ENCODE measurements at places on chromosomes 12 and 14. TPM values are rescaled to one million over a fixed set of nuclear protein-coding genes. Genes with fewer than 3 reads are reported as not detected.
A peak's percentile ranks its signal among the peaks of the same experiment; 100 is the strongest.

- no peak for DNase-seq
Observed at GRCh38 chr14:58296726-58297125, 1.6 kb upstream of the ARID4A start.

The OR6C2 gene
- not detected for total RNA-seq

DNA sequence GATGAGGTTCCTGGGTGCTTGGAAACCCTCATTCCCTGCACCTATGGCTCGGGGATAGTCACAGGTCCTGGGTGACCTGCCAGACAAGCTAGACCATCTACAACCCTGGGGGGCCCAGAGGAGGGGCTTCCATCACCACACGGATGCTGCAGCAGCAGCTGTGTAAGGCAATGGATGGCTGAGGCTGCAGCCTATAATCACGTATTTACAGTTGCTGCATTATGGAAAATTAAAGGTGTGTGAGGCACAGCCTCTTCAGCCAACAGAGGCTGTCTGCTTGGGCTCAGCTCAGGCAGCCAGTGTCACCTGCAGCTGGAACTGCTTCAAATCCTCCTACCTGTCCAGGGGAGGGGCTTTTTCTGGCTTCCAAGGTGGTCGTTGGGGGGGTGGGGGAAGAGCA lies 268.1 kb downstream of the CACNA1C start:
- no peak for DNase-seq

The NANOG gene
- total RNA-seq, result 0.06 TPM

GRCh38 chr14:22903742-22904087 lies 15.2 kb downstream of the RBM23 start:
- no peak for DNase-seq

The GLS2 gene
- total RNA-seq, result 1.4 TPM

DNA sequence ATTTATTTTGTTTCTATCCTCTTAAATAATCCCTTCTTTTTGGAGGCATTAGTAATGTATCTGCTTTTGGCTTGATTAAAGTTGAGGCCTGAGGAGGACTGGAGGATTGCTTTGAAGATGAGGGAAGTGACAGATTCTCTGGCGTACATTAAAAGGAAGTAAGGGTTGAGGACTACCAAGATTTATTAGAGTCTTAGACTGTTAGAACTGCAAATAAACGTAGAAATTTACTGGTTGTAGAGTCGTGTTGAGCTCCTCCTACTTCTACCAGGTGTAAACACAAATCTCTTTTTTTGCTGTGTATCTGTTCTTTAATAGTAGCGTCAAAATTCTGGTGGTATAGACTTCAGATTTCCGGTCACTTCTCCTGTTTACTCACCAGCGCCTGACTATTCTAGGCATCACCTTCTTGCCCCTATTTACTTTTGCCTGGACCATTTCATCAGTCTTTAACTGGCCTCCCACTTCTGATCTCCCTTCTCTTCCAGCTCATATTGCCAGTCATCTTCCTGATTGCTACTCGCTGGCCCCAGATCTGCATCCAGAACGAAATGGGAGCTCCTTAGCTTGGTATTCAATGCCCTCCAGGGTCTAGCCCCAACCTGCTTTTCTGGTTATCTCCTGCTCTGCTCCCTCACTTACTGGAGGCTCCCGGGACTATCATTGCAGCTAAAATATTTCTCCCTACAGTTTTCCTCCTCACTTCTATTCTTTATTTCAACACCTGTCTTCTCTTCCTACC lies 8.4 kb upstream of the EID3 start:
- DNase-seq, result no peak

The IGF1 gene
- total RNA-seq, result 1.4 TPM

GRCh38 chr12:4160314-4161040 lies 113.1 kb upstream of the CCND2 start:
- DNase-seq, result no peak

The TAS2R42 gene
- total RNA-seq, result not detected

DNA sequence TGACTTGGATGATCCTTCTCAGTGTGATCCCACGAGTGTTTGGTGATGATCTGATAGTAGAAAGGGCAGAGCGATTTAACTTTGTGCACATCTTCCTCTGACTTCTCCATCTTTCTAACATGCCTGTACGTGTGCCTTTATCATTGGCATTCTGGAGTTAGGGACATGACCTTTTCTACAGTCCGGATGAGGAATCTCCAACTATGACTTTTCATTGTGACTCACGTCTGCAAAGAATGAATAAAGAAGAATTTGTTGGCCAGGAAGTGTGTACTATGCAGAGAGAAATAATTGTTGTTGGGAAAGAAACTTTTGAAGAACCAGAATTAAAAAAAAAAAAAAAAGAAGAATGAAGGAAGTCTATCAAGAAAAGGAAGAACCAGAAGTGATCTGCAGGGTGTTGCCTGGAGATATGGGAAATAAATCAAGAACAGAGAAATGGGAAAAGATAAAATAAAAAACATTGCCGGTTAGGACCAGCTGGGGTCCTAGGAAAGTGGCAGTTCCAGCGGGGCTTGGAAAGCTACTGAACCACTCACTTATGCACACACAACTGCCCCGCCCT lies 25.3 kb downstream of the PPFIBP1 start:
- peak; percentile 82 for DNase-seq

DNA sequence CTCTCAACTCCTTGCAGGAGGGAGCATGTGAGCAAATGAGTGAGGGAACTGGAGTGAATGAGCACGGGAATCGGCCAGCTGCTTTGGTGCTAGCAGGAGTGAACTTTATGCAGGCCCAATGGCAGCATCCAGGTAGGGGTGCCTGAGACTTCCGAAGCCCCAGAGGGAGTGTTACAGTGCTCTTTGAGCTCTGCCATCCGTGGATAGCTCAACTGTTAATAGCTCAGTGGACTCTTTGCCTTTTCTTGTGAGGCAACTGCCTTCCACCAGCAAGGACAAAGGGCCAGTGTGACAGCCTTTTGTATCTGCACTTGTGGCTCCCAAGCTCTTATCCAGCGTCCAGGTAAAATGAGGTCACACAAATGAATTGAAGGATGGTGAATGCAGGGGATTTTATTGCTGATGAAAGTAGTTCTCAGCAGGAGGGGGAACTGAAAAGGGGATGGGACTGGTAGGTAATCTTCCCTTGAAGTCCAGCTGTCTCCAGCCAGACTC lies 12.9 kb downstream of the CREBL2 start:
- no peak for DNase-seq

DNA sequence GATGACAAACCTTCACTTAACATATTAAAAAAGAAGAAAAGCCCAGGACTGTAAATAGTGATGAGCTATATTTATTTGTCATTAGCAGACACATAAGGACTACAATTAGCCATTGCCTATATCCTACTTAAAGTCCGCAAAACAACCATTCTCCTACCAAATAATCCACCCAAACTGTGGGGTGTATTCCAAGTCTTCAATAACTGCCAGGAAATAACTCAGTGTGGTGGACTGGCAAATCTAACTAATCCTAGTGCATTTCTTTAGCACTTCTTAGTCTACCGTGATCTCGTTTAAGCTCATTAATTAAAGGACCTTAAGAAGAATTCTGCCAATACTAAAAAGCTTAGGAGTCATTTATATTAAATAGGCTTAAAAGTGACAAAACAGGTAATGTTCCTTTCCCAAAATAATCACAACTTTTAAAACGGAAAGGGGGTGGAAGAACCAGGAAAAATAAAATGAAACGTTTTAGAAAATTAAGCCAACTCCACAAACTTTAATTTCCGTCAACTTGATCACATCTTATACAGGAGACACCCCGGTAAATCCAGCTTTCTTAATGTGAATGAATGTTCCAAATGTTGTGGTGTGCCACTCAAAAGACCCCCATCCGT lies 1.8 kb downstream of the NOVA1 start:
- DNase-seq, result no peak

DNA sequence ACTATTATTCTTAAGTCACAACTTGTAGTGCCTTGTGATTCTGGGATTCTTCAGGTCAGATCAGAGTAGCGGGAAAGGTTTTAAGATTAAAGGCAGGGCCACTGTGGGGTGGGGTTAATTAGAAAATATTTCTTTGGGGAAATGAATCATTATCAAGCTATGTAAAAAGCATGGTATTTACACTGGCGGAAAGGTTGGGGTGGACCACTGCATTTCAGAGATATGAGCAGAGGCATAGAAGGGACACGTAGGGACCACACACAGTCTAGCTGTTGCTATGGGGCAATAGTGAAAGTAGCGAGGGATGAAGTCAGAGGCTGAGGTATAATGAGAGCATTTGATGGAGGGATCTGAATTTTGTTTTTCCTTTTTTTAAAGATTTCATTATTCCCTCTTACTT lies 31.7 kb upstream of the KCNH3 start:
- DNase-seq, result no peak

DNA sequence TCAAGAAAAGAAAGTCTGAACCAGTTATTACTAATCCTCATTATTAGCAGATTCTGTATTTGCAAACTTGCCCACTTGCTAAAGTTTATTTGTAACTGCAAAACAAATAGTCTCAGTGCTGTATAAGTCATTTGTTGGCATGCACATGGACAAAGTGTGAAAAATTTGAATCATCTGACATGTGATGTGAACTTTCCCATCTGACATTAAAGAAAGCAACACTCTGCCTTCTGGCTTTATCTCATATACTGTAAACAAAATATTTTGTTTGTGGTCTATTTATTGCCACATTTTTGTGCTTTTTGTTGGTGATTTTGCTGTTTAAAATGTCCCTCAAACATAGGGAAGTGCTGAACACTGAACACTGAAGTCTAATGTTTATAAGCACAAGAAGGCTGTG lies 513.8 kb downstream of the RPL10L start:
- no peak for DNase-seq

DNA sequence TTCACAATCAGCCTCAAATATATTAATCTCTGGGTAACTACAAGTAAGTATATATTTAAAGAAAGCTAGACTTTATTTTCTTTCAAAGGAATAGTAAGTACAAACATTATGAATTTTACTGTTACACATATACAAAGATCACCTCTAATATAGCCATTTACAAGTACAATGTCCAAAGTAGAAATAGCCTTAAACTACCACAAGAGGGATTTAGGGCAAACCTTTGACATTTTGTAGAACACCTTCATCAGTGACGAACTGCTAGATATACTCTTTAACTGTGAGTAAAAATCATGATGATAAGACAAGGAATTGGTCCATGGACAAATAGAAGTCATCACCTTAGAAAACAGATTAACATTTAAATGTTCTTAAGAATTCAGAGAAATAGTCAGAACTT lies 69.8 kb downstream of the CNTN1 start:
- no peak for DNase-seq

- DNase-seq, result no peak
Observed at GRCh38 chr14:75645056-75645455, 15.6 kb downstream of the ERG28 start.

- no peak for DNase-seq
Observed at GRCh38 chr14:57963071-57963470, 97.2 kb upstream of the SLC35F4 start.

- DNase-seq, result peak; percentile 93
Observed at GRCh38 chr14:52266179-52266578, 1.3 kb upstream of the PTGDR start.

GRCh38 chr12:19129122-19129485 lies 429 bp upstream of the PLEKHA5 start:
- DNase-seq, result no peak
